ENCODE measurements at places on chromosomes 16 and 17. TPM values are rescaled to one million over a fixed set of nuclear protein-coding genes. Genes with fewer than 3 reads are reported as not detected.

DNA sequence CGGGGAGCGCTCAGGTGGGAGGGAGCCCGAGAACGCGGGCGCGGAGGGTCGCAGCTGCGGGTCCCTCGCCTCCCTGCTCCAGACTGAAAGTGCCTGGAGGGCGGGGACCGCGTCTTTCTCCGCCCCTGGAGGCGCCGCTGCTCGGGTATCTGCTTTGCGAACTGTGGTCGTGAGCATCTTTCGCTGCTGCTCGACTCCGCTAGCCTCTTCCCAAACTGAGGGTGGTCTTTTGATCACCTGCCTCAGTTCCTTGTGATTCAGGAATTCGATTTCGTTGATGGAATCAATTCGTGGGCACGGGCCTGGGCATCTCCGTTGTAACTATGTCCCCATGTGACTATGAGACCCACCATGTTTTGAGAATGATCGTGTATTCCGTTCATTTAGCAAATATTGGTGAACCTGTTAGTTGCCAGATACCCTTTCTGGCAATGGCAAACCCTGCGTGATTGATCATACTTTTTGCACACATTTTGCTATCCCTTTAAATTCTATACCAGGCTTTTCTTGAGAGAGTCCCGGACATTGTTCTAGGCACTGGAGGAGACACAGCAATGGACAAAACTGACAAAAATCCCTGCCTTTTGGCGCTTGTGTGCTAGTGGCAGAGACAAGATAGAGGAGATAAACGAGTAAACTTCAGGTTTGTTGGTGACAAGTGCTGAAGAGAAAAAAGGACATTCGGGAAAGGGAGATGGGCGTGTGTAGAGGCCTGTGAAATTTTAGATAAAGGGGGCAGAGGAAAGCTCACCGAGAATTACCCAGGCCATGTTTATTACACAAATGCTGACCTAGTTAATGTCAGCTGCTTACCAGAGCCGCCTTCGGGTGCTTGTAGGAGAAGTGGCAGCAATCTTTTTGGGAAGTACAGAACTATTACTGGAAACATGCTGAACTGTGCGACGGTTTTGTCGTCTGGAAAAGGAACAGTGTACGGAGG lies 948 bp downstream of the UTP18 start:
- no peak for DNase-seq

Gene CACNG5
- polyA plus RNA-seq: not detected

DNA sequence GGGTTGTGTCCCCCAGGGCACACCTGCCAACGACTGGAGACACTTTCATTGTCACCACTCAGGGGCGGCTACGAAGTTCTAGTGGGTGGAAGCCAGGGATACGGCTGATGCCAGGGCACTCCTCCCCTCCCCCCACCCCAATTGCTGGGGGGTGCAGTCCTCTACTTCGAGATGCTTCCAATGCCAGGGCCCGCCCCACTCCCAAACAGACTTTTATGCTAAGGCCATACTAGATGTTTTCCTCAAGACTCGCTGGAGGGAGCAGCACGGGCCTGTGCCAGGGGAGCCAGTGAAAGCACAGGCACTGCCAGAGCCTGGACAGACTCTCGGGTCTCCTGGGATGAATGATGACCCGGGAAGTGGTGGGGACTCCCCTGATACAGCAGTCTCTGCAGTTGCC lies 178.0 kb downstream of the CPPED1 start:
- DNase-seq: no peak

DNA sequence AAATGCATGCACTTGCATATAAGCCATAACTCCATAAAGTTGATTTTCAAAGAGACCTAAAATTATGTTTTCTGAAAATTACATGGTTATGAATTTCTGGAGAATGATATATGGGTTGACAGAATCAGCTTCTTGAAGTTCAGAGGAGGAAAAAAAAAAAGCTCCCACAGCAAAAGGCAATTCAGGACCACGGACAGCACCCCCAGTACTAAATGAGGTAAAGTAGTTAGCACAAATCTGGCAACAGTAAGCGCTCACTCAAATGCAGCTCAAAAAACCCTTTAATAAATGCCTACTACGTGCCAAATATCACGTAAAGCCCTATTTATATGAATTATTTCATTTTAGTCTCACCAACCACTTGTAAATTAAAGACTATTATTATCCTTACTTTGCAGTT lies 135.2 kb downstream of the SHISA9 start:
- no peak for DNase-seq

GRCh38 chr17:7411427-7411750 lies 3.7 kb downstream of the NLGN2 start:
- no peak for DNase-seq

Gene PMP22
- 122 TPM for polyA plus RNA-seq

DNA sequence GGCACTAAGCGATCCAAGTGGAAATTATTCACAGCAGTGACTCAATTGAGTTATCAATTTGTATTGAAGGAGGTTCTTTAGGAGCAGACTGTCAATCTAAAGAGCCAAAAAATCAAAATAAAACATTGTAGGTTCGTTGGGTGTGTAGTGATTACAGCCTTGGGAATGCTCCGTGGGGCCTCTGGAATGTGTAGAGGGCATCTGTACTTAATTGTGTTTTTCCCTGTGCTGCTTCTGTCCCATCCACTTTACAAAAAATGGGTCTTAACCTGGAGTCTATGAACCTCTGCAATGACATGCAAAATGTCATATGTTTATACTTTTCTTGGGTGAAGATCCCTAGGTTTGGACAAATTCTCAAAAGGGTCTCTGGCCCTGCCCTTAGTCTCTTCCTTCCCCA lies 215.1 kb downstream of the CCDC182 start:
- no peak for DNase-seq

- no peak for DNase-seq
Measured at GRCh38 chr16:65010125-65010524, 111.7 kb downstream of the CDH11 start.

- no peak for DNase-seq
Measured at GRCh38 chr16:67179421-67180080, 4.2 kb downstream of the MATCAP1 start.

- DNase-seq: no peak
Measured at GRCh38 chr17:5429191-5429887, 9.4 kb downstream of the RPAIN start.

GRCh38 chr17:74960570-74961342 lies 11.8 kb downstream of the HID1 start:
- no peak for DNase-seq

Gene EPX
- polyA plus RNA-seq: not detected

- DNase-seq: no peak
Measured at GRCh38 chr17:38797828-38798227, 1.5 kb downstream of the PIP4K2B start.

- no peak for DNase-seq
Measured at GRCh38 chr16:11797957-11798299, 870 bp upstream of the ZC3H7A start.
